ENCODE measurements at places on chromosomes 11 and 22.

DNA sequence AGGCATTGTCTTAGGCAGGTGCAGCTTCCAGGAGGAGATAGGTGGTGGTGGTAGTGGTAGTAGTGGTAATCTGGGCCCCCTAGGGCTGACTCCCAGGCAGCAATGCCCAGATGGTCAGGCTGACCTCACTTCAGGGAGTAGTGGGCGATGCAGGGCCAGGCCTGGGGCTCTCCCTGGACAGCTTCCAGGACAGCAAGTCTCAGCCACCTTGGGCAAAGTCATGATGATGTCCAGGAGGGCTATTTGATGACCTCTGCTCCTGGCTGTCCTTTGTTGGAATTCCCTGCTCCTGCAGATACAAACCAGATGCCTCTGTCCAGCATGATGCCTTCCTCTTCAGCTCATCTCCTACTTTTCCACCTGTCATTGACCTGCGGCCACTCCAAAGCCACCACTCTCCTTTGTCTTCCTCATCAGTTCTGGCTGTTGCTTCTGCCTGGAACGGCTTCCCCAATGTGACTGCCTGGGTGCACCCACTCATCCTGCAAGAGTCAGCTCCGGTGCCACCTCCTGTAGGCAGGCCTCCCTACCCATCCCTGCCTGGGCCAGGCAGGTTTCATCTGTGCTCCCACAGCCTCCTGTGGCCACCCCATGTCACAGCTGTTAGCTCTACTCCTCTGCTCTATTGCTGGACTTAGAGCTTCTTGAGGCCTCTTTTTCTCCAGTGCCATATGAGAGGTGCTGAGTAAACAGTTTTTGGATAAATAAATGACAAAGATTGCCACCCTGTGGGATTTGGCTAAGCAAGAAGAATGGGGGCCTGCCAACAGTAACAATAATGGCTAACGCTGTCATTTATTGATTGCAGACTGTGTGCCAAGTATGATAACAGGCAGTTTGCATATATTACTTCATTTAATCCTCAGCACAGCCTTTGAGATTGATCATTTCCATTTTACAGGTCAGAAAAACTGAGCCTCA lies 172.9 kb upstream of the NECTIN1 start:
- no peak for DNase-seq

DNA sequence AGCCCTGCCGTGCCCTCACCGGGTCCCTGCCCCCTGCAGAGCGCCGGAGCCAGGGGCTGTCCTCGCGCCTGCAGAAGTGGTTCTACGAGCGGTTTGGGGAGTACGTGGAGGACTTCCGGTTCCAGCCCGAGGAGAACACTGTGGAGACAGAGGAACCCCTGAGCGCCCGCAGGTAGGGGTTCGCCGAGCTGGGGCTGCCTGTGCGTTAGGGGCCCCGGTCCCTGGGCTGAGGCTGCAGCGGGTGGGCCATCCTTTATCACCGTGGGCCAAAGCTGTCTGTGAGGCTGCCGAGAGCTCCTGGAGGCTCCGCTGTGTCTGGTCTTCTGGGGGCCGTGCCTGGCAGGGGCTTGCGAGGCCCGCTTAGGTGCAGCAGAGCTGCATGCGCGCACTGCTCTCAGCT lies 42.8 kb downstream of the GRAMD4 start:
- no peak for DNase-seq

DNA sequence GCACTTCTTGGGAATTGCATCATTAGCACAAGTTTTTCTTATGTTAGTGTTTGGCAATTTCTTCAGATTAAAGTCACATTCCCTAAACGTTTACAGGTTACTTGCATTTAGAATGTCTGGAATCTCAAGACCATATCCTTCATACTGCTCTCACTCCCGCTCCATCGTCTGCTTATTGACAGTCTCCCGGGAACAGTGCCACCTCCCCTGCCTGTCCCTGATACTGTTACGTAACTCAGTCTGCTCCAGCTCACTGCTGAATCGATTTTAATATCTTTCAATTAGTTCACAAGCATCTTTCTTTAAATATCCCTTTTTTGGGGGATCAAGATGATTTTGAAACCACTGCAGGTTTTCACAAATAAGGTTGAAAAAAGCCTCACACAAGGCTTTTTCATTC lies 48.2 kb downstream of the GLYATL2 start:
- DNase-seq: no peak

- no peak for DNase-seq
Observed at GRCh38 chr11:37124384-37124783, 526.3 kb upstream of the RAG2 start.

DNA sequence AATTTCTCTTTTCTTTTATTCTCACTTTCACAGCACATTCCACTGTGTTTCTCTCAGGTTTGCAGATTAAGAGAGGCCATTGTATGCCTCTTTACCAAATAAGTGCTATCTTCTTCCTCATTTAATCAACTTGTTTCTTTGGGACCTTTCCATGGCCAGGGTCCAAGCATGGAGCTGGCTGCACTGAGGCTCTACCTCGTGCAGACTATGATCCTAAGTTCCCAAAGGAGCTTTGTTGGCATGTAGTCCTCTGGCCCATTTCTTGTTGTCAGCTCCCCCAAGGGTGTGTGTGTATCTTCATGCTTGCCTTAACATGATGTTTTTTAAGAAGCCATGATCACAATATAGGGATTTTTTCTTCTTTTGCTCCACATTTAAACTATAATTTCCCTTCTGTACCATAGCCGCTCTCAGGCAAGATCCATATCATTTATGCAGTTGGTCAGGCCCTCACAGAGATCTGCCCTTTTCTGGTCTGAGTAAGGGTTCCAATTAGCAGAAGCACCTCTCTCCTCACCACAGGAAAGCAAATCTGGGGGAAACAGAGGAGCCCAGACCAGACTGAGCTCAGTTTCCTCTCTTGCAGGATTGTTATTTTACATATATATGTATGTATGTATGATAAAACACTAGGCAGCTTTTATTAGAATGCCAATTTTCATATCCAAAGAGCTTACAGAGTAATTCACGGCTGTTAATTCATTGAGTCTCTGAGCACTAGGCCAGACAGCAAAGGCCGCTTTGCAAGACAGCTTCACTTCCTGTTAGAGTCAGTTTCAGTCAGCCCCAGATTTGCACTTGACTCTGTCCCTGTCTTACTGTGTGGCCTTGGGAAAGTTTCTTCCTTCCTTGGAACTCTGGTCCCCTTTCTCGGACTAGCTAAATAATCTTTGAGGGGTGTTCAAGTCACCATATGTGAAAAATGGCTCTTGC lies 34.3 kb downstream of the CYB5R2 start:
- no peak for DNase-seq

DNA sequence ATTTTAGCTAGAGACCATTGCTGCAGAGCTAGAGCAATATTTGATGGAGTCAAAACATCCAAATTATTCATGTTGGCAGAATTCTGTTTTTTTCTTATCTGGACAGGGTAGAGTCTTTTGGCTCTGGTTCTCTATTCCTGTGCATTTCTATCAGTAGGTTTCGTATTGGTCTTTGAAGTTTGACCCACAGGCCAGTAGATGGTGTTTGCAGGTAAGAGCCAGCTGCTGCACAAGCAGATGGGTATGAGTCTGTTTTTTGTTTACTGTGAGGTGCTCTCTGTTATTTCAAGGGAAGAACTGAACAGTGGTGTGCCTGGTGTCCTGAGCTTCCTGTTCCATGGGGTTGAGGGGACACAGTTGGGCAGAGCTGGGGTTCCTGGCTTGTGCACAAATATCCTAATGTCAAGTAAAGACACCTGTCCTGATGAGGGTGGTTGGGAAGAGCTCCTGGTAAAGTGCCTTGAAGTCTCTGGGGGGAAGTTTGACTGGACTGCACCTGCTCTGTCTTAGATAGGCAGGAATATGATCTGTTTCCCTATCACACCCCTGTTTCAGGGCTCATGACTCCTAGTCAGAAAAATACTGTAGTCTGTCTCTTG lies 34.0 kb upstream of the SLC22A25 start:
- no peak for DNase-seq

- DNase-seq: no peak
Observed at GRCh38 chr22:48431014-48431413, 1396.7 kb downstream of the BRD1 start.

DNA sequence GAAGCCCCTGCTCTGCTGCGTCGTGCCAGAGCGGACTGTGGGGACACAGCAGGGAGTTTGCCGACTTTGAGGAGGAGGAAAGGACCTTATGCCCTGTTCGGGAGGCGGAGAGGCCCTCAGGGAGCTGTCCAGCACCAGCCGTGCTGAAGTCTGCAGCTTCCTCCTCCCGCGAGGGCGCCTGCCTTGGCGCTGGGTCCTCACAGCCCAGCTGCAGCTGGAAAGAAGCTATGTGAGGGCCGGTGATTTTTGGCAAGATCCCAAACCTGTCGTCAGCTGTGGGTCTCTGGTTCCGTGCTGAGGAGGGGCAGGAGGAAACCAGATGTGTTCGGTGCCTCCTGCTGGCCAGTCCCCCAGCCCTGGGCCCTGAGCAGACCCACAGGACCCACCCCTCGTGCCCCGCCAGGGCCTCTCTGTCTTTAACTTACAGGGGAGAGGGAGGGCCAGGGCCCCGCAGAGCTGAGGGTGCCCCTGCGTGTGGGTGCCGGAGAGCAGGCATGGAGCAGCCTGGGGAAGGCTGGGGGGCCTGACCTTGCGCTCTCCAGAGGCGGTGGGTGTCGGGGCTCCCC lies 12.0 kb downstream of the BRSK2 start:
- peak; percentile 49 for DNase-seq

GRCh38 chr11:129825380-129825779 lies 9.7 kb downstream of the TMEM45B start:
- peak; percentile 38 for DNase-seq

DNA sequence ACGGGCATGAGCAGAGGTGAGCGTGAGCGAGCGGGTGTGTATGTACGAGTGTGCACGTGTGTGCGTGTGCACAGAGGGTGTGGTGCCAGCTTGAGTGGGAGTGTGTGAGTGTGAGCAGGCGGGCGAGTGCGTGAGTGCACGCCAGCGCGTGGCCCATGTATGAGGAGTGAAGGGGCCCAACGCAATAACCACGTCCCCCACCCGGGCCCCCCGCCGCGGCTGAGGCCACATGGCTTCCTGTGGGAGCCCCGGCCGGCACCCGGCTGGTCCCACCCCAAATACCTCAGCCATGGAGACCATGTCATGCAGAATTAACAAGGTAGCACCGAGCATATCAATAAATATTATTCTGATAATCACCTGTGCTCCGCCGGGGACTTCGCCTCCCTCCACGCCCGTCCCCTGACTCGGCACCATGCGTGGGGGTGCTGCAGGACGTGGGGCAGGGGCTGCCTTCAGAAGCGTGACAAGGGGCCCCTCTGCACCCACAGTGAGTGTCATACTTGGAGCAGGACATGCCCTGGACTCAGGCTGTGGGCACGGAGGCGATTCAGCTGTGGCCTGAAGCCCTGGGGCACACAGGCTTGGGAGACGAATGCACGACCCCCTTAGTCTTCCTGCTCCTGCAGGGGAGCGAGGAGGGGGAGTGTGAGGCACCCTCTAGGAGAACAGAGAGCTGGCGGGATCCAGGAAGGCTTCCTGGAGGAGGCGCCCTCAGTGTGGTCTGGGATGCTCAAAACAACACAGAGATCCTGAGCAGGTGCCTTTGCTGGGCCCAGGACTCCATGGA lies 5.6 kb upstream of the TRABD start:
- no peak for DNase-seq

DNA sequence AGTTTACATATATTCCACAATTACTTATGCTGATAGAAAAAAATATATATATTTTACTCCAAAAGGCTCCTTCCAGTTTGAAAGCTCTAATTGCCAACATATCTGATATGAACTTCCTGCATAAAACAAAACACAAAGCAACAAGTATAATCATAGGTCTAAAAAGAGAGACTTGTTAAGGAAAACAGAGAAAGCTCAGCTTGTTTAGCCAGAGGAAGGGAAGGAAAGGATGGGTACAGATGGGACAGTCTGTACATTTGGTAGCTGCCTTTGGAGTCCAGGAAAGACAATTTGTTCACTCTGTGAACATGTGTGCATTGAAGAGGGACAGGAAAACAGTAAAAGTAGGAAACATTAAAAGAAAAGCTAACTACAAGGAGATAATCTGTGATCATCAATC lies 45.7 kb upstream of the AKIP1 start:
- no peak for DNase-seq

- no peak for DNase-seq
Observed at GRCh38 chr11:19160847-19161246, 40.9 kb downstream of the CSRP3 start.

- DNase-seq: no peak
Observed at GRCh38 chr11:122871302-122871701, 11.3 kb upstream of the JHY start.

GRCh38 chr11:132051704-132052103 lies 681.3 kb downstream of the NTM start:
- no peak for DNase-seq

DNA sequence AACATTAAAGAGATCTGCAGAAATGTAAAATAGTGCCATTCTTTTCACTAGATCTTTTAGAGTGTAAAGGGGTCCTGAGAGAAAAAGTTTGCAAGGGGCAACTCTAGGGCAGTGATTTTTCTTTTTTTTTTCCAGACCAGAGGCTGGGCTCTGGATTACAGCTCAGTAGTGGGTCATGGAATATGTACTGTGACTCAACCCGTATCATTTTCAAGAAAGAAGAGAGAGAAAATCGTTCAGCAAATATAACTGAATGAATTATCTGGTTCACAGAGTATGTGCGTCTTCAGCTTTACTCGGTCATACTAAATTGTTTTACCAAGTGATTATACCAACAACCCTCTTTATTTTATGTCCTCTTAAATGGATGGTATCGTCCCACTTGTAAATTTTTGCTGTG lies 3.8 kb downstream of the CEP57 start:
- DNase-seq: no peak

DNA sequence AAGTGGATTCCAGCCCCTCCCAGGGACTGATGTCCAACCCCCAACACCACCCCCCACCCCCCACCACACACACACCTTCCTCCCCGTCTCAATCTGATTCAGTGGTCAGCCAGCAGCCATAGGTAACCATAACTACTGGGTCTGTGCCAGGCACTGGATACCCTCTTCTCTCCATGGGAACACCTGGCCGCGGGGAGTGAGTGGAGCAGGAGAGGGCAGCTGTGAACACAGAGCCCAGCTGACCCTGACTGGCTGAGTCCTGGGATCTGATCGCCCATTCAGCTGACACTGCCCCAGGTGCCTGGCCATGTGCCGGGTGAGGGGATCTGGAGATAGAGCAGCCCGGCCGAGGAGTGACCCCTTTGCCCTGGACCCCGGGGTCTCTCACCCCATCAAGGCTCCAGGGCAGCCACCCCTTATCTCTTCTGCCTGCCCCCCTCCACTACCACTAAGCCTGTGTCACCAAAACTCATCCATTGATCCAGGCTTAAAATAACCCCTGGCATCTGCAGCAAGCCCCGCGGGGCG lies 2.6 kb upstream of the SHISA8 start:
- DNase-seq: no peak

- no peak for DNase-seq
Observed at GRCh38 chr11:121071846-121072450, 29.1 kb upstream of the TECTA start.

Measured in dermis microvascular lymphatic vessel endothelial cell (primary cell).